Spinal cord (tissue), 10 donors: ENCODE measurements at places on chromosomes 1 and 21. TPM values are rescaled to one million over a fixed set of nuclear protein-coding genes. Genes with fewer than 3 reads are reported as not detected.

Gene CACNA1S
- total RNA-seq: 0.20 TPM

Gene SHISA4
- 62.3 TPM for total RNA-seq

Gene NR1I3
- total RNA-seq: not detected

Gene TNFRSF18
- 0.22 TPM for total RNA-seq

DNA sequence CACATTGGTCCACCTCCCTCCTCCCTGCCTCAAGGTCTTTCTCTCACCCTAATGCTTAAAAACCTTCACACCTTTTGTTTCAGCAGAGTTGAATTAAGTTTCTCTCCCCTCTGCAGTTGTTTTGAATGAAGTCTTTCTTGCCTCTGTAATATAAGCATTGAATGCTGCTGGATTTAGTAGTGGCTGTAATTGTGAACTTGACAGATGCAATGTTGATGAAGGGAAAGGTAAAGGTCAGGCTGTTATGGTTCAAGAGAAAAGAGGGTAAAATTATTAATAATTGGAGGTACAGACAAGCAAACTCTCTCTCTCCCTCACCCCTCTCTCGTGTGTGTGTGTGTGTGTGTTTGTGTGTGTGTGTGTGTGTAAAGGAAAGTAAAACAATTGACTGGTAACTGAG, 509.8 kb downstream of the AMY1C start:
- DNase-seq: no peak
- H3K4me1 ChIP-seq: no peaks in the 10 kb centered on the region
- no peaks in the 10 kb centered on the region for H3K27me3 ChIP-seq
- no peak overlapping the region for H3K4me3 ChIP-seq

Gene TAS1R3
- 0.44 TPM for total RNA-seq

DNA sequence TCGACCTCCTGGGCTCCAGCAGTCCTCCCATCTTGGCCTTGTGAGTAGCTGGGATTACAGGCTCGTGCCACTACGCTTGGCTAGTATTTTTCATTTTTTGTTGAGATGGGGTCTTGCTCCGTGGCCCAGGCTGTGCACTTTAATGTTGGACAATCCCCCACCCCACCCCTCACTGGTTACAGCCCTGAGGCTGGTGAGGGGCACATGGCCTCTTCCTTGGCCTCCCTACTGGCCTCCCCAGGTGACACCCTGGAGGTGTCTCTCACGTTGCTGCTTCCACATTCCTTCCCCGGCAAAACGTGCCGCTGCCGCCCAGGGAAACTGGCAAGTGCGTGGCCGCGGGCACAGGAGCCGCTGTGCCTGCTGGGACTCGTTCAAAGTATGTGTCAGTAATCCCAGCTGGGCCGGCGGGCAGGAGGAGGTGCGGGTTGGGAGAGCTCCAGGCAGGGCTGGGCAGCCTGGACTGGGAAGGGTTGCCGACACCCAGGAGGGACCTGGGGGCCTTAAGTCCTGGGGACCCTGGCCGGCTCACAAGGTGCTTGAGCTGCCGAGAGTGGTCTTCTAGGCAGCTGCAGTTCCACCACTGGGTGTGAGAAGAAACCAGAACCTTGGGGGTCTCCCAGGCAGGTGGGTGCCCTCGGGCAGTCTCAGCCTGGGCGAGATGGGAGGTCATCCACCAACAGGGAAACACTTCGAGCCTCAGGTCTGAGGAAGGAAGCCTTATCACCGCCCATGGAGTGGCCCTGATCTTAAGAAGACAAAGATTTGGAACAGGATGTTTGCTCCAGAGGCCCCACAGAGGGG, 6.5 kb downstream of the WNT3A start:
- peaks cover 22% of the 10 kb centered on the region for H3K27me3 ChIP-seq
- no peaks in the 10 kb centered on the region for H3K36me3 ChIP-seq
- no peak overlapping the region for H3K27ac ChIP-seq
- peaks cover 10% of the 10 kb centered on the region for H3K4me1 ChIP-seq
- no peak for DNase-seq
- H3K4me3 ChIP-seq: no peak overlapping the region

DNA sequence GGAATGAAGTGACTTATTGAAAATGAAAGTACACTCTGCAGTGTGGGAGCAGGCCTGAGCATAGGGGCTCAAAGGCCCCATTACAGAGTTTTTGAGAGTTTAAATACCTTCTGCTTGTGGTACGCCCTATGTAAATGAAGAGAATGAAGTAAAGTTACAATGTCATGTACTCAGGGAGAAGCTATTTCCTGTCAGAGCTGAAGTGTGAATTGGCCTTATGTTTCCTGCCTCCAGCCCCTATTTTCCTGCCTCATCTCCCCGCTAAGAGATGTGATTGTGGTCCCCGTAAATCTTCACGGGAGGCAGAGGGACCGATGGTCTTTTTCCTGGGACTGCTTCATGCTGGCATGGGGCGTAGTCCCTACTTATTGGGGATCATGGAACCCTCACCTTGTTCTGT, 2.5 kb upstream of the ZNF683 start:
- no peaks in the 10 kb centered on the region for H3K27me3 ChIP-seq
- H3K4me1 ChIP-seq: no peaks in the 10 kb centered on the region

GRCh38 chr1:45306319-45306718, 20.4 kb upstream of the HPDL start:
- no peaks in the 10 kb centered on the region for H3K36me3 ChIP-seq
- H3K27ac ChIP-seq: no peak overlapping the region
- H3K4me1 ChIP-seq: peaks cover 20% of the 10 kb centered on the region
- no peak overlapping the region for H3K4me3 ChIP-seq

DNA sequence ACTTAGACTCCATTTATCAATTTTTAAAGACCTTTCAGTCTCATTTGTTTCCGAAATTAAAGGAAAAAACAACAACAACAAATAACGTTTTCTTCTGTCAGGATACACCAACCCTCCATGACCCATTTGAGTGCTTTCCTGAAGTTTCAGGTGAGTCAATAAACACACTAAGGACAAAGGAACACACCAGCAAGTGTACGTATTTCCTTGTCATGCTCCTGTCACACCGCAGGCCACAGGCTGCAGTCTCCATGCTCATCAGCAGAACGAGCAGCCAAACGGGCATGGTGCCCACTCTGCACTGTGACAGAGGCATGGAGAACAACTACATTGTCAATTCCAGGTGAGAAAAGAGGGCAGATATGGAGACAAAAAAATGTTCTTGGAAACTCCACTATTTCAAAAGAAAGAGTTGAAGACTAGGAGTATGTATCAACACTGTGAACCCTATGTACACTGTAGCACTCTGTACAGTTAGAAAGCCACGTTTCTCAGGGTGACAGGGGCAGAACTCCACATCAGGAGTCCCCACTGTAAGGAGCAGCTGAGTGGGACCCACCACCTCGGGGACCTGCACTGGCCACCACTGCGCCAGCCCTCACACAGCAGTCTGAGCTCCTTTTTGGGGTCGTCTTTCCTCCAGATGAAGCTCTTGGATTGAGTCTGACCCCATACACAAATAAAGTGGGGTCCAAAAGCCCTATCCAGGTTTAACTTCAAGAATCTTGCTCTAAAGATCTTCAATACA, 2.6 kb downstream of the PTTG1IP start:
- no peak for DNase-seq
- no peak overlapping the region for H3K4me3 ChIP-seq
- H3K36me3 ChIP-seq: peaks cover 5% of the 10 kb centered on the region
- H3K4me1 ChIP-seq: peaks cover 64% of the 10 kb centered on the region
- peak overlapping the region; percentile 74 for H3K27ac ChIP-seq

Gene TPTE
- total RNA-seq: not detected

Gene CR1L
- total RNA-seq: 2.0 TPM

DNA sequence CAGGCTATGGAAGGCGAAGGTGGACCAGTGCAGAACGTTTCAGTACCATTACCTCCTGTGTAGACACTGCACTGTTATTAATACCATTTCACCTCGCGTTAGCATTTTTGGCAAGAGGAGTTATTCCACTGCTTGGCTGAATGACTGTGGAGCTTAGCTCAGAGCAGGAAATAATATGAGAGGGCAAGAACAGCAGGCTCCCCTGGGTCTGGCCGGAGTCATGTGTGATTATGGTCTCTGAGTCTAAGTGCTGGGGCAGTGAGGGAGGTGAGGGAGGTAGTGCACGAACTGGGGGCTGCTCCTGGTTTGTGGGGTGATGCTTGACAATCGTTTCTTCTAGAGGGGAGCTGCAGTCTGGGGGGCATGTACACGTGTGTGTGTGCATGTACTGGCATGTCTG, 82.9 kb downstream of the MDM4 start:
- no peak overlapping the region for H3K27ac ChIP-seq
- DNase-seq: no peak
- H3K4me3 ChIP-seq: no peak overlapping the region
- H3K4me1 ChIP-seq: peaks cover 15% of the 10 kb centered on the region
- H3K27me3 ChIP-seq: no peaks in the 10 kb centered on the region

DNA sequence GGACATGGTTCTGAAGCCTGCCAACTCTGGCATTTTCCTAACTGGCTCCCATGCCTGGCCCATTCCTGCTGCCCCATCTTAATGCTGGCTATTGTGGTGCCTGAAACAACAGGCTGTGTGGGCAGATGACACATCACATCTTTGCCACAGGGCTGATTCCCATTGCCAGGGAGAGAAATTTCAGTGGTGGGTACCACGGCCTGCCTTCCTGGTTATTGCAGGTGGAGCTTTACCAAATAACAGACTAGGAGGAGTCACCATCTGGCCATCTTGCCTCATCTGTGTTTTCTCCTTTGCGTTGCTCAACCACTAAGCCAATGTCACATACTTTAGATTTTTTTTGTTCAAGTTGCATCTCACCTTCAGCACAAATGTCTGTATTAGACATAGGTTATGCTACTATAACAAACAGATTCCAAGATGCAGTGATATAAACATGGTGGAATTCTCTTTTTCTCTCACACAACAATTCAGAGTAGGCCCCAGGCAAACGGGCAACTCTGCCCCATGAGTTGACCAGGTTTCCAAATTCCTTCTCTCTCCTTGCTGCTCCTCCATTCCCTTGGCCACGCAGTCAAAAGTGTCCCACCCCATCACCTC, 14.1 kb downstream of the CDA start:
- H3K4me3 ChIP-seq: no peak overlapping the region
- no peaks in the 10 kb centered on the region for H3K4me1 ChIP-seq
- H3K36me3 ChIP-seq: no peaks in the 10 kb centered on the region
- H3K27me3 ChIP-seq: no peaks in the 10 kb centered on the region

Gene ZNF648
- 0.99 TPM for total RNA-seq

DNA sequence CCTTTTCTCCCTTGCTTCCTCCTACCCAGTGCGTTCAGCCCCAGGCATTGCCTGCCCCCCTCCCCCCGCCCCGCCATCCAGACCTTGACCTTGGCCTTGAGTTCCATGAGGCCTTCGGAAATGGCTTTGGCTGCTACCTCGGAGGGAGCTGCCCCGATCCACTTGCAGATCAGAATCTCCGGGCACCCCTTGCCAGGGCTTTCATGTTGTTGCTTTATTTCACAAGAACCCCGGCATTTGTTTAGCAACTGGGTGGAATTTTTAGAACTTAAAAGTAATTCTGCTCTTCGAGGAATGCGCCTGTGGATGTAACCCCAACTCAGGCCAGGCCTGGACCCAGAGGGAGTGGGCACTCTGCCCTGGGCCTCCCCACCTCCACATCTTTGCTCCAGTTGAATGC, 154.1 kb upstream of the TMEM51 start:
- peaks cover 4% of the 10 kb centered on the region for H3K36me3 ChIP-seq
- H3K27me3 ChIP-seq: no peaks in the 10 kb centered on the region
- no peak overlapping the region for H3K27ac ChIP-seq
- no peak for DNase-seq
- H3K4me3 ChIP-seq: no peak overlapping the region

GRCh38 chr1:46549697-46550681, 1.5 kb downstream of the KNCN start:
- peaks cover 66% of the 10 kb centered on the region for H3K4me1 ChIP-seq
- H3K36me3 ChIP-seq: no peaks in the 10 kb centered on the region

Gene APOBEC4
- total RNA-seq: 0.66 TPM

DNA sequence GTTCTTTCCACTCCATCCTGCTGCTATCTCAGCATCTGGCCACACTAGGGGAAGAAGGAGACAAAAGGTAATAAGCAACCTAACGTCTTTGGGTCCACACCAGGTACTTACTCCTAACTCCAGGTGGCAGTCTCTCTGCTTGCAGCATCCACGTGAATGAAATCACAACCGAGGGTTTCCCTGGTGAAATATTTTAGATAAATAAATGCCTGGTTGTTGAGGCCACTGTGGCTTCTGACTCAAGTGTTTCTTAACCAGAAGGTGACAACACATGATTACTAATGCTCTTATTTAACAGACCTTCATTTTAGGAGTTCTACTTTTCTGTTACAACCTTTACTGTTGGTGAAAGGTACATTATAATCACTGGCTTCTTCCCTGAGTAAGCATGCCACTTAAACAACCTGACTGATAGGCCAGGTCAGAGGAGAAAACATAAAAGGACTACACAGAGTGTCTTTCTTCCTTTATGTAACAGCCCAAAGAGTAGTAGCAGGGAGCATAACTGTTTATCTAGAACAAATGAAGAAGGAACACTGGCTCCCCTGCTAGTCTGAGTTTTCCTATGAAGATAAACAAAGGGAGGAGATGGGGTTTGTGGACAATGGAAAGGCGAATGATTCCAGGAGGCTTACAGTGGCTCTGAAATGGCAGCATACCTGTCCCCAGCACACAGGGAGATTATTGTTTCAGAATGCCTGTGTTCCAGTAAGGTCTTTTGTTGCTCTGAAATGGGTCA, 59.9 kb downstream of the SYT6 start:
- no peak overlapping the region for H3K4me3 ChIP-seq
- H3K36me3 ChIP-seq: peaks cover 5% of the 10 kb centered on the region
- H3K27me3 ChIP-seq: no peaks in the 10 kb centered on the region
- no peak overlapping the region for H3K27ac ChIP-seq

GRCh38 chr1:220121791-220122530, 28.0 kb downstream of the IARS2 start:
- H3K27me3 ChIP-seq: no peaks in the 10 kb centered on the region
- H3K27ac ChIP-seq: no peak overlapping the region
- no peak overlapping the region for H3K4me3 ChIP-seq
- no peak for DNase-seq

DNA sequence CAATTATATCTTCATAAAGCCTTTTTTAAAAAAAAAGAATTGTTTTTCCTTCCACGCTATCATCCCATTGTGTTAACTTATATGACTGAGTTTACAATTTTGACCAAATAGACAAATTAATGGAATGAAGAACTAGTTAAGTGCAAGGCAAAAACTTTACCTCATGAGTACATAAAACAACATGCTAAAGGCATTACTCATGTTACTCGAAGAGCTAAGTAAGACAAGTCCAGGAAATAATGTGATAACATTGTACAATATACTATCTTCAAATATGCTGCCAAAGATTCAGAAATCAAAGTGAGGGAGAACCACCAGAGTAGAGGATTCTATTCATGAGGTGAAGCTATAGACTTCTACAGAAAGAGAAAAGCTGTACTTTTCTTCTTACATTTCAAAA, 24.2 kb upstream of the DYNLT5 start:
- H3K36me3 ChIP-seq: no peaks in the 10 kb centered on the region
- no peaks in the 10 kb centered on the region for H3K27me3 ChIP-seq
- no peaks in the 10 kb centered on the region for H3K4me1 ChIP-seq
- DNase-seq: no peak
- no peak overlapping the region for H3K27ac ChIP-seq

DNA sequence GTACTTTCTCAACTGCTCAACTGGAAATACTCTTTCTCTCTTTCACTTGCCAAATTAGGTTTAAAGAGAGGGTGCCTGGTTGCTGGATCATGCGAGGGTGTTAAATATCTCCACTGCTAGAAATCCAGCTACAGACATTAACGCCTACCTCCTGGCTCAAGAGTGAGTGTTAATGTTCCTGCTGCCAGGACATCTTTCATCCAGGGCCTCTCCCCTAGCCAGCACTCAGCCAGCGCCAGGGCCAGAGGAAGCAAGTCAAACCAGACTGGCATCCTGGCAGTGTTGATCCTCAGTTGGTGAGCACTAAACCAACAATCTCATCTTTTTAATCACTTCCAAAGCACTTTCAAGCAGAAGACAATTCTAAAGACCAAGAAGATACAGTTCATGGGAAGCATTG, 92.9 kb upstream of the BARHL2 start:
- no peak overlapping the region for H3K4me3 ChIP-seq
- no peaks in the 10 kb centered on the region for H3K4me1 ChIP-seq
- no peaks in the 10 kb centered on the region for H3K36me3 ChIP-seq
- H3K27ac ChIP-seq: no peak overlapping the region
- no peaks in the 10 kb centered on the region for H3K27me3 ChIP-seq

Gene LRRC38
- 1.7 TPM for total RNA-seq
